ENCODE measurements at places on chromosomes 2 and 18. TPM values are rescaled to one million over a fixed set of nuclear protein-coding genes. Genes with fewer than 3 reads are reported as not detected.

DNA sequence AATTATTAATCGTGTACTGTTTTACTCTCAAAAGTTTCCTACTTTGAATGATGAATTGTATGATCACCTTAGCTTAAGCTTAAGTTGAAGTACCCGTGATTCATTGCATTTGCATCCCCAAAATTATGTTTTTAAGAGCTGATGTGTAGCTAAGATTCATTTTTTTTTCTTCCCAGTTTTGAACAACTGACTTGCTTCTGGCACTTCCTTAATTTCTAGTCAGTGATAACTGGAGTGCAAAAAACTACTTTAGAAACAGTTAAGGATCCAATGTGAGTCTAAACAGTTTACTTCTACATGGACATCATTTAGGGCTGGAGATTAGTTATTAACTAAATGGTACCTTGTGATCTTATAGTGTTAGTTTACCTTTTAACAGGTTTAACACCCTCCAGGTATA, 124.0 kb upstream of the CAVIN2 start:
- no peaks in the 10 kb centered on the region for H3K36me3 ChIP-seq
- DNase-seq: no peak

- DNase-seq: no peak
- no peaks in the 10 kb centered on the region for H3K27me3 ChIP-seq
- H3K4me1 ChIP-seq: no peaks in the 10 kb centered on the region
- H3K36me3 ChIP-seq: no peaks in the 10 kb centered on the region
Observed at GRCh38 chr18:57831597-57832377, 28.7 kb upstream of the ATP8B1 start.

DNA sequence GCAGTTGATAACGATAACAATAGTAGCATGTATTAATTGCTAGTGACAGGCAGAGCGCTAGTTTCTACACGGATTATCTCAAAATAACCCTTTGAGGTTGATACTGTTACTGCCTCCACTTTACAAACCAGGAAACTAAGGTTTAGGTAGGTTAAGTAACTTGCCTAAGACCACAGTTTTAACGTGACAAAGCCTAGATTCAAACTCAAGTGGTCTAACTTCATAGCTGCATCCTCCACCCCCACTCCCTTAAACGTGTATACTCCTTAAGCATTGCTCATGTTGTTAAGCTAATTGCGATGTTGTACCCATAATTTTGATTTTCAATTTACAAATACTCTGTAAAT, 1.2 kb downstream of the ME2 start:
- no peak for DNase-seq
- peaks cover 6% of the 10 kb centered on the region for H3K4me1 ChIP-seq
- H3K4me3 ChIP-seq: peak overlapping the region; percentile 88
- no peaks in the 10 kb centered on the region for H3K27me3 ChIP-seq
- H3K36me3 ChIP-seq: no peaks in the 10 kb centered on the region

DNA sequence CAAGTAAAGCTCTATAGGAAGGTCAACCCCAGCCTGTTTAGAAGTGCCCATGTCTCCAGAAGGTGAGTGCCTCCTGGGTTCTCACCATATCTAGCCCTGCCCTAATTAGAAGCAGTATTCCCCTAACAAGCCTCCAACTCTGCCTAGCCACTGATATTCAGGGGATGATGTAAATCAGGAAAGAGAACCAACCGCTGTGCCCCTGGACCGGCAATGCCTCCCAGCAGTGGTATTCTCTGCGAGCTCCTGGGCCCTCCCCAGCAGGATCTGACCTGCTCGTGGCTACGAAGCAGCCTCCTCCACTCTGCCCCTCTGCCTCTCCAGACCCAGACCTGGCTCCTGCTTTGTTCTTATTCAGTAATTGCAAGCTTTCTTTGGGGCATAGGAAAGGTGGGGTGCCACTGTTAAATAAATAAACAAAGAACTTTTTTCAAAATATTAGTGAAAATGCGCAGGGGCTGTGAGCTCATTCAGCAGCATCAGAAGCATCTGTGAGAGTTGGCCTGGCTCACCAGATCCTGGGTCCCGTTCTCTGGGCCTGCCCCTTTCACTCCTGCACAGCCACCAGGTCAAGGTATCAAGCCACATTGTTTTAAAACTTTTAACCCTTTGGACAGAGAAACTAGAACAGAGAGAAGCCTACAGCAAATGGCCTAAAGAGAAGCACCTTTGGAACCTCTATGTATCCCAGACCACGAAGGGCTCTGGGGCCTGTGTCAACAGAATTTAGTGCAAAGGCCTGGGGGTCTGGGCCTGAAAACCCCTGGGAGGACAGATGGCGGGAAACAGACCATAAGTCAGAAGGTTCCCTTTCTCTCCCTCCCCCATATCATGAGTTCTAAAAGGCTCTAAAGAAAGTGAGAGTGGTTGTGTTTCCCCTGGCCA, 11.9 kb downstream of the MREG start:
- H3K4me3 ChIP-seq: no peak overlapping the region
- H3K27ac ChIP-seq: no peak overlapping the region
- H3K4me1 ChIP-seq: no peaks in the 10 kb centered on the region
- H3K36me3 ChIP-seq: no peaks in the 10 kb centered on the region

The DSC1 gene
- total RNA-seq: not detected

DNA sequence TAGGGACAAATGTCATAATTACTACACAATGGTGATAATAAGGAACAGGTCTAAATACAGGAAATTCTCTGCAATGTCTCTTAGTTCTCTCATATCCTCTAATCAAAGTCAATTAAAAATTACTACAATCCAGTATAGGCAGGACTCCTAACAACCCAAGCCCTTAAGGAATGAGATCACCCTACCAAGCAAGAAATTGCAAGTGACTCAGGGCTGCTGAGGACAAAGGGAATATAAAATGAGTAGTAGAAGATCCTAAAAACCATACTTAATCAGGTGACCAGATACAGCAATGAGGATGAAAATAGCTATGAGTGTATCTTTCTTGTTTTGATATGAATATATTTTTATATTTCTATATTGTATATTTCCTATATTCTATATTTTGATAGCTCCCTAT, 250.0 kb upstream of the DCC start:
- no peak overlapping the region for H3K4me3 ChIP-seq
- H3K27ac ChIP-seq: no peak overlapping the region

The ZNF892 gene
- total RNA-seq: 1.4 TPM

DNA sequence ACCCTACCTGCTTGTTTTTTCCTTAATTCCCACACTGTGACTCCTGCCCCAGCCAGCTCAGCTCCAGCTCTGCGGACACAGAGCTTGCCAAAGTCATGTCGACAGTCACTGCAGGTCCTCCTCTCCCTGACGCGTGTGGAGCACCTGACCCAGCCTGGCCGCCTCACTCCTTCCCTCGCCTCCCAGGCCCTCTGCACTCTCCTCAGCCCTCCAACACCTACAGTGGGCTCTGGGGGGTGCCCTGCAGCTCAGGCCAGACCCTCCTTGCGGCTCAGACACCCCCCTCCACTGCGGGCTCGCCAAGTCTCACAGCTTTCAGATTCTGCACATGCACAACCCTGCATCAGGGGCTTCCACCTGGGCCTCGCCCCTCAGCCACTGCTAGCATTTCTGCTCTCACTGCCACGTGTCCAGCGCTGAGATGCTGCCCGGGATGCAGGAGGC, 68.3 kb downstream of the NDUFA10 start:
- no peak overlapping the region for H3K4me3 ChIP-seq
- DNase-seq: no peak
- H3K36me3 ChIP-seq: peaks cover 13% of the 10 kb centered on the region
- no peak overlapping the region for H3K27ac ChIP-seq
- no peaks in the 10 kb centered on the region for H3K27me3 ChIP-seq
- peaks cover 10% of the 10 kb centered on the region for H3K4me1 ChIP-seq

The TMEM182 gene
- total RNA-seq: not detected

DNA sequence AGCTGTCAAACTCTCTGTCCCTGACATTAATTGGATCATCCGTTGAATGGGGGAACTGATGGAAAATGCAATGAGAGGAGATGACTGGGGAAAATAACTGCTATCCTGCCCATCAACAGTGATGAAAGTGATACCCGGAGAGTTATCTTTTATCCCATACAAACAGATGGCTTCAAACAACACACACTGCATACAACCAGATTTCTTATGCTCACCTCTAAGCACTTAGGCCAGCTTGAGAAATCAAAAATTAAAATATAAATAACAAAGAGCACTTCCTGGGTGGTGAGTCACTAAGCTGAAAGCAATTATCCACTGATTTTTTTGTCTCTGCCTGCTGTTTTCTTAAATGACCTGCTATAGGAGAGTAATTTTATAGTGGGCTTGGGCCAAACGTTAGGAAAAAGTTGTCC, 237.6 kb upstream of the RGPD4 start:
- H3K4me1 ChIP-seq: peaks cover 4% of the 10 kb centered on the region
- H3K27me3 ChIP-seq: no peaks in the 10 kb centered on the region
- no peak for DNase-seq

The EFR3B gene
- 0.32 TPM for total RNA-seq

GRCh38 chr2:239358062-239358754, 42.6 kb downstream of the HDAC4 start:
- H3K4me1 ChIP-seq: peaks cover 10% of the 10 kb centered on the region
- H3K4me3 ChIP-seq: no peak overlapping the region
- H3K27ac ChIP-seq: no peak overlapping the region
- H3K27me3 ChIP-seq: no peaks in the 10 kb centered on the region

GRCh38 chr2:238169048-238169707, 10.4 kb downstream of the ERFE start:
- peak; percentile 91 for DNase-seq
- peak overlapping the region; percentile 85 for H3K27ac ChIP-seq
- peaks cover 42% of the 10 kb centered on the region for H3K36me3 ChIP-seq
- H3K4me1 ChIP-seq: peaks cover 34% of the 10 kb centered on the region
- H3K4me3 ChIP-seq: no peak overlapping the region

The FAM237A gene
- not detected for total RNA-seq

- H3K27me3 ChIP-seq: no peaks in the 10 kb centered on the region
- no peak overlapping the region for H3K4me3 ChIP-seq
- H3K4me1 ChIP-seq: no peaks in the 10 kb centered on the region
- DNase-seq: no peak
- H3K27ac ChIP-seq: no peak overlapping the region
Observed at GRCh38 chr2:232999354-232999753, 13.7 kb downstream of the NGEF start.

GRCh38 chr2:207448006-207448405, 81.8 kb upstream of the CREB1 start:
- no peak overlapping the region for H3K4me3 ChIP-seq
- H3K27me3 ChIP-seq: no peaks in the 10 kb centered on the region

The MDH1B gene
- total RNA-seq: not detected

DNA sequence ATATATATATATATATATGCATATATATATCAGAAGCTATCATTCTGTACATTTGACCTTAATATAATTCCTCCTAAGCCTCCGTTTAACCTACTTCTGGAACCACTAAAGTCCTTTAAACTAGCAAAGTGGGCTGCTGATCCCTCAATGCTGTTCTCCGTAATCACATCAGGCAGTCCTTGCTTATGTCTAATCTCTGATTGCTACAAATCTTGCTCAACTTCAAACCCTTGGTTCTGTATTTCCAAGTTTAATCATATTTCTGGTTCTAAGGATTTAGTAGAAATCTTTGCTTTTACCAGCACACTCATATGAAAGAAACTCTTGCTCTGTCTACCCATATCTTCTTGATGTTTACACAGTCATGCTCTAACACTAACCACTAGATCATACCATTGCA, 91.5 kb upstream of the GALNT13 start:
- no peak overlapping the region for H3K4me3 ChIP-seq
- H3K27me3 ChIP-seq: no peaks in the 10 kb centered on the region
- H3K4me1 ChIP-seq: no peaks in the 10 kb centered on the region

The AQP12A gene
- not detected for total RNA-seq

GRCh38 chr2:69450735-69451416, 13.6 kb upstream of the NFU1 start:
- H3K4me3 ChIP-seq: no peak overlapping the region
- DNase-seq: no peak
- H3K27me3 ChIP-seq: no peaks in the 10 kb centered on the region
- H3K27ac ChIP-seq: no peak overlapping the region
- H3K36me3 ChIP-seq: no peaks in the 10 kb centered on the region
- no peaks in the 10 kb centered on the region for H3K4me1 ChIP-seq

DNA sequence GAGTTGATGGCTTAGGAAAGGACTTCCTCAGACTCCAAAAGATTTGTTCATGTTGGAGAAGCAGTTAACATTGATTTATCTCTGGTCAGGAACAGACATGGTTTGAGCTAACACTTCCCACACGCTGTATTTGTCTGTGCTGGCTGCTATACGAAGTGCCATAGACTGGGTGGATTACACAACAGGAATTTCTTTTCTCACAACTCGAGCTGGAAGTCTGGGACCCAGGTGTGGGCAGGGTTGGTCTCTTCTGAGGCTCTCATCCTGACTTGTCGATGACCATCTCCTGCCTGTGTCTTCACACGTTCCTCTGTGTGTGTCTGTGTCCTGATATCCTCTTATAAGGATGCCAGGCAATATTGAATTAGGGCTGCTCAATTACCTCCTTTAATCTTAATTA, 163.4 kb upstream of the BCL2L11 start:
- H3K27ac ChIP-seq: no peak overlapping the region
- no peak for DNase-seq
- H3K27me3 ChIP-seq: no peaks in the 10 kb centered on the region
- no peaks in the 10 kb centered on the region for H3K4me1 ChIP-seq
- H3K4me3 ChIP-seq: no peak overlapping the region

The WDR54 gene
- 5.5 TPM for total RNA-seq

- no peaks in the 10 kb centered on the region for H3K36me3 ChIP-seq
- no peaks in the 10 kb centered on the region for H3K27me3 ChIP-seq
- H3K4me1 ChIP-seq: peaks cover 52% of the 10 kb centered on the region
- H3K27ac ChIP-seq: peak overlapping the region; percentile 94
- H3K4me3 ChIP-seq: no peak overlapping the region
Observed at GRCh38 chr2:30688956-30689401, 118.3 kb downstream of the CAPN13 start.

- no peaks in the 10 kb centered on the region for H3K4me1 ChIP-seq
- no peaks in the 10 kb centered on the region for H3K27me3 ChIP-seq
- no peak overlapping the region for H3K4me3 ChIP-seq
- DNase-seq: no peak
- no peak overlapping the region for H3K27ac ChIP-seq
Observed at GRCh38 chr18:26536032-26536431, 12.3 kb downstream of the KCTD1 start.

DNA sequence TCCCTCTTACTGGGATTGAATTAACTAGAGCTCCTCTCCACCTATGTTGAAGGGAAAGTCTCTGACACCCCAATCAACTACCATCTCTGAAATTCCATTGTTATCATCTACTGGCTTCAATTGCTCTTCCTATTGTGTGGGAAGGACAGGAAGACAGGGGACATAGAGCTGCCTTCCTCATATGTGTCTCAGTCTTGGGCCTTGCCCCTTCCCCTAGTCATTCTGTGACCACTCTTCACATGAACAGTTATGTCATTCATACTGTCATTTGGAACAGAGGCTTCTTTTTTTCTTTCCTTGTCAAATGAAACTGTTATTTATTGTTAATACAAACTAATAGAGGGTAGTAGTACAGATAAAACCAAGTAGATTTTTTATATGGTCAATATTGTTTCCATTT, 69.6 kb upstream of the EMILIN2 start:
- H3K27me3 ChIP-seq: no peaks in the 10 kb centered on the region
- H3K4me1 ChIP-seq: no peaks in the 10 kb centered on the region
- DNase-seq: no peak
- peaks cover 53% of the 10 kb centered on the region for H3K36me3 ChIP-seq
- H3K27ac ChIP-seq: no peak overlapping the region

The GAL3ST2 gene
- total RNA-seq: not detected

The AGXT gene
- total RNA-seq: not detected

The METAP1D gene
- total RNA-seq: not detected

- DNase-seq: no peak
- no peak overlapping the region for H3K4me3 ChIP-seq
- H3K27me3 ChIP-seq: no peaks in the 10 kb centered on the region
- H3K4me1 ChIP-seq: no peaks in the 10 kb centered on the region
- peak overlapping the region; percentile 25 for H3K27ac ChIP-seq
Observed at GRCh38 chr2:18299423-18300212, 260.8 kb downstream of the RDH14 start.

Data from ascending aorta (tissue), 2 donors.